Activated CD8-positive, alpha-beta memory T cell treated with anti-CD3 and anti-CD28 coated beads for 1 hour (primary cell): ENCODE measurements at places on chromosomes 16 and 17.

GRCh38 chr17:76561799-76562268, 22.0 kb downstream of the PRCD start:
- no peak for DNase-seq

DNA sequence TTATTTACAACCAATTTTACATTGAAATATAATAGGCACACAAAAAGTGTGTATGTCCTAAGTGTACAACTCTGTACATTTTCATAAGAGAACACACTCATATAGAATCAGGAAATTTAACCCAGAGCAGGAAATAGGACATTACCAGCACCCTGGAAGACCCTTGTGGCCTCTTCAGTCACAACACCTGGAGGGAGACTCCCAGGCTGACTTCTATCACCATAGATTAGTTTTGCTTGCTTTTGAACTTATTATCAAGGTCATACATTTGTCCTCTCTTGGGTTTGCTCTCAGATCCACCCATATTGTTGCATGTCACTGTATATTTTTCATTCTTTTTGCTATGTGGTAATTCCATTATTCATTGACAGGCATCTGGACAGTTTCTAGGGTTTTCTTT, 5.8 kb downstream of the RIPOR1 start:
- DNase-seq = no peak

DNA sequence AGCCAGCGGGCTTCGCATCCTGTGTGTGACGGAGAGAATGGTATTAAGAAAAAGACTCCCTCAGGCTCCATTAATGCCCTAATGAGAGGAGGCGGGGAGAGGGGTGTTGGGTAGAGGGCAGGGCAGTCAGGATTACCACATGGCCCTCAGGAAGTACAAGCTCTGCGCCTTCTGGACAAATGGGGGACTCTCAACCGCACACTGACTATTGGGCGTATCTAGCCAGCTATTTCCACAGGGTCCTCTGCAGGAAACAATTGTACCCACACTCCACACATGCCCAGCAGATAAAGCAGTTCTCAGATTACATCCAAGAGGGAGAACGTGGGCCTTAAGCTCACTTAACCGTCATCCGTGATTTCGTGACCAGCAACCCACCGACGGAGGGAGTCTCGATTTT, 14.7 kb downstream of the NXN start:
- DNase-seq = no peak

- DNase-seq = no peak
Measured at GRCh38 chr16:59042301-59042700, 308.2 kb upstream of the GOT2 start.

DNA sequence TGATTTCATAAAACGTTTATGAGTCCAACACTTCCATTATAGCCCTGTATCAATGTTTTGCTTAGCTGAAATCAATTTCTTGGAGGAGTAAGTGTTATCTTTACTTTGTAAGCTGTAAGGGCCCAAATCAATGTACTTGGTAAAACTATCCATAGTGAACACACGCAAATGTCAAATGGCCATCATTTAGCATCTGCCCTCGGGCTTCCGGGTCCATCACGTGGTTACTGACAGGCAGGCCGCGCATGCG, 687 bp upstream of the NARF start:
- DNase-seq = no peak

DNA sequence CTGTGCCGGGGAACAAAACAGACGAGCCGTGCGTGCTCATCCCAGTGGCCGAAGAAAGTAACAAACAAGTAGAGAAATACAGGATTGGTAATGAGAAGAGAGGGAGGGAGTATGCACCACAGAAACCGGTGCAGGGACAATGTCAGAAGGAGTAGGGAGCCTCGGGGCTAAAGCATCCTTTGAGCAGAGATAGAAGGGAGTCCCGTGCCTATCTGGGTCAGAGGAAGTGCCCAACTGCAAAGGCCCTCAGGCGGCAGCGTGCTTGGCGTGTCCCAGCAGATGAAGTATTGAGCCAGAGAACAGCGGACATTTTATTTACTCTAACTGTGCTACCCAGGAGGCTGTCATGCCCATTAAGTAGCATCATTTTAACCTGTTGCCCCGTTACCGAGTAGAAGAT, 114.9 kb upstream of the CACNG5 start:
- DNase-seq = no peak

GRCh38 chr17:48429156-48429555, 858 bp downstream of the SKAP1 start:
- no peak for DNase-seq

DNA sequence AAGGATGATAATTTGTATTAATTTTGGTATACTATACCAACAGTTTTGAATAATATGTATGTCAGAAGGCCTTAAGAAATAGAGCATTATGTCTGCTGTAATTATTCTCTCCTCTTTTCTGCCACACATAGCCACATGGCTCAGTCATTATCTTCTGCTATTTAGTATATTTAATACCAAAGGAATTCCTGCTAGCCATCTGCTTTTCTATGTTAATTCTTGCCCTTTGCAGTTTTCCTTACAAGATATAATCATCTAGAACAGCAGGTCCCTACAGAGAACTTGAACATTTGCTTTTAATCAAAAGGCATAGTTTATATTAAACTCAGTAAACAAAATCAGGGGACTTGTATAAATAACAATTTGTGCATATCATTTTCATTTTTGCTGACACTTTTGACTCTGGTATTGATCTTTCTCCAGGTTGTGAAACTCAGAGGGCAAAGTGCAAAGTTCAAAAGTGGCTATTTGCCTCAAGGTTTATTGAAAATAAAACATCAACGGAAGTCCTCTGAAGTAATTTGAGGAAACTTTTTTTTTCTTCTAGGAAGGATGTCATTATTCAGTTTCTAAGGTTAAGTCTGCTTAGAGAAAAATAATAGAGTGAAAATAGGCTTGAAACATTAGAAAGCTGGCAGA, 702.0 kb downstream of the KCNJ2 start:
- no peak for DNase-seq

GRCh38 chr17:79414793-79415211, 196.0 kb downstream of the RBFOX3 start:
- no peak for DNase-seq

DNA sequence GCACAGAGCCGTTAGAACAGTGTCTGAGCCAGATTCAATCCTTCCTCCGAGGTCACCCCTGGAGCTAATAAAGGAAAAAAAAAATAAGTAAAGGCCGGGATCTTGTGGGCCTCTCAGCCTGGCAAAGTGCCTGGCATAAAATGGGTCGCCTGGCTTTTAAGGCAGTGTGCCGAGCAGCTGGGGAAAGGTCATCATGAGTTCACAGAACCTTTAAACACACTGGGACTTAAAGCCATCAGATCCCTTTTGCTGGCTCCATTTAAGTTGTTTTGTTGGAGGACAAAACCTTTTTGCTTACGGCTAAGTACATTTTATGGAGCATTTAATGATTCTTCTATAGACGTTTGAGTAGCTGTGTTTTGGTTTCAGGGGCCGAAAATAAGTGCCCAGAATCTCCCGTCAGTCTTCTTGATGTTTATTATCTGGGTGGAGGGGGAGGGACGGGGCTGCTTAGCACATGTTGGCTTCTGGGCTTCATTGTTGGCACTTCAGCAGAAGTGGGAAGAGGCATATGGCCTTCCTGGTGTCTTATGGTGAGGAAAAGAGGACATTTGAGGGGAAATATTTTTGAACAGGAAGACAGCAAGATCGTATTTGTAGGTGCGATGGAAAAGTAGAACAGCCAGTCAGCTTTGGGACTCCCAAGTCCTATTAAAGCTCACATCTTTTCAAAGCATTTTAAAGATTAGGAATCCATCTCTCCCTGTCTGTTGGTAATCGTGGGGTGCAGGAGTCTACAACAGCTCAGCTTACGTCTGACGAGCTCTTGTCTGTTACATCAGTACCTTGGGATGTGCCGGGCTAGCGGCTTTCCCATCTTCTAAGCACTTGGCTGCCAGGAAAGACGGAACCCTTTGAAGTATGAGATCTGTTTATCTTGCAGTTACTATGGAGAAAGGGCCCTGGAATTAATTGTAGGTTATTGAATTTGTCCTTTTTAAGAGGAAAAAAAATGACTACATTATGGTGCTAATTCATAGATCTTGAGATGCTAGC, 31.1 kb downstream of the RBFOX1 start:
- DNase-seq = no peak

- DNase-seq = no peak
Measured at GRCh38 chr17:58195518-58196123, 3.1 kb downstream of the EPX start.

- DNase-seq = no peak
Measured at GRCh38 chr16:86325360-86325759, 185.0 kb upstream of the FOXF1 start.

GRCh38 chr17:48738424-48738802, 9.9 kb upstream of the HOXB13 start:
- no peak for DNase-seq

- no peak for DNase-seq
Measured at GRCh38 chr16:28295276-28295675, 3.0 kb downstream of the SBK1 start.

- DNase-seq = no peak
Measured at GRCh38 chr16:1045993-1046911, 26.3 kb upstream of the SSTR5 start.

- no peak for DNase-seq
Measured at GRCh38 chr17:14351493-14351892, 50.6 kb downstream of the HS3ST3B1 start.

DNA sequence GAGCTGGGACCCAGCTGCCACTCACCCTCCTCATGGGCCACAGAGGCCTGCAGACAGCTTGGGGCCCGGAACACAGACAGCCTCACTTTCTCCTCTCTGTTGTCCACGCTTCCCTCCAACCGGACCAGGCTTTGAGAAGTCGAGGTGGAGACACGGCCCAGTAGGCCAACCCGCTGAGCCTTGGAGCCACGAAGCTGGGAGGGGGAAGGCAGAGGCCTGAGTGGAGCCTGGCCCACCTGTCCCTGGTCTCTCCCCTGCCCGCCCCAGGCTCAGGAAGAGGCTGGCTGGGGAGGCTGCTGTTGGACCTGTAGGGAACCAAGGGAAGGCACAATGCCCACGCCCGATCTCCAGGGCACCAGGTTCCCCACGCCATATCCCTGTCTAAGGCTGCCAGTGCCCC, 48.1 kb downstream of the RMI2 start:
- DNase-seq = no peak

DNA sequence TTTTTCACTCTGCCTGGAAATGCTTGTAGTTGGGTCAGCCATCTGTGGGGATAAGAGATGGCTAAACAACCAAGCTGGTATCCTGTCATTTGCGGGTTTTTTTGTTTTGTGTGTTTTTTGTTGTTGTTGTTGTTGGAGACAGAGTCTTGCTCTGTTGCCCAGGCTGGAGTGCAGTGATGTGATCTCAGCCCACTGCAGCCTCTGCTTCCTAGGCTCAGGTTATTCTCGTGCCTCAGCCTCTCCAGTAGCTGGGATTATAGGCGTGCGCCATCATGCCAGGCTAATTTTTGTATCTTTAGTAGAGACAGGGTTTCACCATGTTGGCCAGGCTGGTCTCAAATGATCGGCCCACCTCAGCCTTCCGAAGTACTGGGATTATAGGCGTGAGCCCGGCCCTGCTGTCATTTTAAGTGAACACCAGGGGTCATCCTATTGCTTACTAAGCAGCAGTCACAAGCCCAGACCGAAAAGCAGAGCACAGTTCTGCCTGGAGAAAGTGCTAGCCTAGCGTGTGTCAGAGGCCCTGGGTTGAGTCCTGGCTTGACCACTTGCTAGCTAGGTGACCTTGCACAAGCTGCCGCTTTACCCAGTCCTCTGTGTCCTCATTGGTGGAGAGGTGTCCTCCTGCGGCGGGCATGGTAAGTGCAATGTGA, 4.6 kb downstream of the SMCR8 start:
- DNase-seq = no peak

- DNase-seq = no peak
Measured at GRCh38 chr16:5065813-5066212, at the start of gene C16orf89. TSS of gene C16orf89 (minus strand) at chr16:5065956. CDS start at chr16:5065908, 48 bp downstream.
